ENCODE measurements at places on chromosomes 7 and 10.

DNA sequence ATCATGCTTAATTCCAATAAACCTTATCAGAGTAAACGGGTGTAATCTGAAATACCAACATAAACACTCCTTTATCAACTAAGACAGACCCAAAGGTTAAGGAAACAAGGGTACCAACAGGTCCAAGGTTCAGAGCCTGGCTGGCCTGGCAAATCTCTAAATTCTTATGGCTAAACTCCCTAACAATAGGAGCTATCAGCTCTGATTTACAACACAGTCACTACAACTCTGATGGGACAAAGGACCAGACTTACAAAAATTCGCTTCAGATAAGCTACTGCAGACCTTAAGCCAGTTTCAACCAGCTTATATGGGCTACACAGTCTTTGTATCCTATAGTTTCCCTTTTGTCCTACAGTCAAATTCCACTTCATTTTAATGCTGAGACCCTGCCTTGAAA lies 381.9 kb downstream of the ZWINT start:
- DNase-seq, result no peak

DNA sequence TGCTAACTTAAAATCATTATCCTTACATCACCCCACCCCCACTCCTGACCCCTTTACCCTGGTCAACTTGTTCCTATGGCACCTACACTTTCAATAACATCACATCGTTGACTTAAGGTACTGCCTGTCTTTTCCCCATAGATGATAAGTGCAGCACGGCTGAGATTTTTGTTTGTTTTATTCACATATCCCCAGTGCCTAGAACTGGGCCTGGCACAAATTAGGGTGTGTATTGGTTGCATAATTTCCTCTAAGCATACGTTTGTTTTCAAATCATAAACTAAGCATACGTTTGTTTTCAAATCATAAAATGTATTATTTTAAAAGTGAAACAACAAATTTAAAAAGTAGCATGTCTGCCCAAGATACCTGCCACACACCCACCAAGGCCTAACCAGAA lies 35.3 kb downstream of the ANXA11 start:
- DNase-seq, result no peak

GRCh38 chr10:100485801-100486495 lies 23.1 kb downstream of the WNT8B start:
- no peak for DNase-seq

DNA sequence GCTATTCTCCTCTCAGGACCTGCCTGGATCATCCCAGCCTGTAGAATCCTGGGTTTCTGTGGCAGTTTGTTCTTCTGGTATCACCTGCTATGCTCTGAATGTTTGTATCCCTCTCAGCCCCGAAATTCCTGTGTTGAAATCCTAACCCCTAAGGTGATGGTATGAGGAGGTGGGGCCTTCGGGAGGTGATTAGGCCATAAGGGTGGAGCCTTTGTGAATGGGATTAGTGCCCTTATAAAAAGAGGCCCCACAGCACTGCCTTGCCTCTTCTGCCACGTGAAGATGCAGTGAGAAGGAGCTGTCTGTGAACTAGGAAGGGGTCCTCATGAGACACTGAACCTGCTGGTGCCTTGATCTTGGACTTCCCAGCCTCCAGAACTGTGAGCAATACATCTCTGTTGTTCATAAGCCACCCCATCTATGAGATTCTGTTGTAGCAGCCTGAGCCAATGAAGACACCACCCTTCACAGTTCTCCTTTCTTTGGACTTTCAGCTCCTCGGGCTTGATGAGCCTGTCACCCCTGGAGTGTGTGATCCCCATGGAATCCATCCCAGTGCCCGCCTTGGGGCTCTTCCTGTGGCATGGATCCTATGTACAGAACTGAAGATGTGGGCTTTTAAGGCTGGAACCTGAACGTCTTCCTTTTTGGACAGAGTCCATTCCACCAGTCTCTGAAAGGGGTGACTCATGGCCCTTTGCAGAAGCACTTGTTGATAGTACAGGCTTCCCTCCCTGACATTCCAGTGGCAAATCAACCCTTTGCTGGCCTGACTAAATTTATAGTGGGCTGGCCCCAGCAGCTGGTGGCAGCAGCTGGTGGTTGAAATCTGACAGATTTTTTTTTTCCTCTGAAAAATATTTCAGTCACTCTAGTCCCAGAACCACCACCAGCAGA lies 138.0 kb downstream of the TACC2 start:
- no peak for DNase-seq

All from stimulated activated CD4-positive, alpha-beta T cell treated with anti-CD3 and anti-CD28 coated beads, Interleukin-4, amount 100 ng/mL, for 48 hours (primary cell).